ENCODE measurements at places on chromosomes 13 and 19. TPM values are rescaled to one million over a fixed set of nuclear protein-coding genes. Genes with fewer than 3 reads are reported as not detected.

The PCDH20 gene
- polyA plus RNA-seq, result not detected

The TPRX2 gene
- not detected for polyA plus RNA-seq

The ETV2 gene
- 0.54 TPM for polyA plus RNA-seq

The RNF17 gene
- polyA plus RNA-seq, result not detected

The OVOL3 gene
- polyA plus RNA-seq, result not detected

The PRR36 gene
- not detected for polyA plus RNA-seq

The CGB2 gene
- not detected for polyA plus RNA-seq

The NPAS1 gene
- 2.6 TPM for polyA plus RNA-seq

The TMC4 gene
- polyA plus RNA-seq, result 0.54 TPM

The NAPSA gene
- 0.32 TPM for polyA plus RNA-seq

The RNF225 gene
- polyA plus RNA-seq, result not detected

The C13orf42 gene
- polyA plus RNA-seq, result not detected

The ZSCAN4 gene
- not detected for polyA plus RNA-seq

The ADGRE2 gene
- polyA plus RNA-seq, result 0.15 TPM

The CD22 gene
- polyA plus RNA-seq, result not detected

The SHC2 gene
- 1.3 TPM for polyA plus RNA-seq

The CCNA1 gene
- 0.21 TPM for polyA plus RNA-seq

The LRRC8E gene
- 8.6 TPM for polyA plus RNA-seq

The COL4A2 gene
- polyA plus RNA-seq, result 886 TPM

The TMEM59L gene
- polyA plus RNA-seq, result 0.69 TPM

The SIGLEC5 gene
- not detected for polyA plus RNA-seq

The ZNF546 gene
- 1.4 TPM for polyA plus RNA-seq

The TPTE2 gene
- polyA plus RNA-seq, result not detected

The VRK3 gene
- 29.5 TPM for polyA plus RNA-seq

The POSTN gene
- 235 TPM for polyA plus RNA-seq

The PRR20E gene
- polyA plus RNA-seq, result not detected

The LILRB4 gene
- not detected for polyA plus RNA-seq

The LILRB1 gene
- polyA plus RNA-seq, result not detected

The ZNF284 gene
- polyA plus RNA-seq, result 1.4 TPM

The CNN1 gene
- polyA plus RNA-seq, result 267 TPM

The USHBP1 gene
- polyA plus RNA-seq, result not detected

The FBL gene
- polyA plus RNA-seq, result 372 TPM

The SBNO2 gene
- polyA plus RNA-seq, result 15.5 TPM

The IFNL1 gene
- polyA plus RNA-seq, result not detected

The C19orf33 gene
- polyA plus RNA-seq, result 0.88 TPM

The ZNF790 gene
- 0.90 TPM for polyA plus RNA-seq

The KPTN gene
- polyA plus RNA-seq, result 7.0 TPM

The IRF3 gene
- 47.5 TPM for polyA plus RNA-seq

The SLC1A6 gene
- polyA plus RNA-seq, result not detected

The BRME1 gene
- polyA plus RNA-seq, result 0.38 TPM

The SPACA4 gene
- not detected for polyA plus RNA-seq

The KLHL1 gene
- not detected for polyA plus RNA-seq

The SBSN gene
- polyA plus RNA-seq, result 0.70 TPM

The ZNF433 gene
- 2.3 TPM for polyA plus RNA-seq

The SPATA13 gene
- 3.6 TPM for polyA plus RNA-seq

The PCCA gene
- 3.0 TPM for polyA plus RNA-seq

The CNMD gene
- not detected for polyA plus RNA-seq

The SLC25A41 gene
- 0.05 TPM for polyA plus RNA-seq

The ATP5F1D gene
- polyA plus RNA-seq, result 57.9 TPM

The SIGLEC8 gene
- not detected for polyA plus RNA-seq

The NLRP9 gene
- not detected for polyA plus RNA-seq

The C2CD4C gene
- polyA plus RNA-seq, result 0.07 TPM

The ZNF69 gene
- polyA plus RNA-seq, result 3.9 TPM

The FCAR gene
- polyA plus RNA-seq, result not detected

The VSTM1 gene
- not detected for polyA plus RNA-seq

The ZNF709 gene
- 0.59 TPM for polyA plus RNA-seq

The NLRP4 gene
- not detected for polyA plus RNA-seq

The THSD1 gene
- 4.5 TPM for polyA plus RNA-seq

The LSM7 gene
- 165 TPM for polyA plus RNA-seq
